ENCODE measurements at places on chromosomes 6 and 20.

DNA sequence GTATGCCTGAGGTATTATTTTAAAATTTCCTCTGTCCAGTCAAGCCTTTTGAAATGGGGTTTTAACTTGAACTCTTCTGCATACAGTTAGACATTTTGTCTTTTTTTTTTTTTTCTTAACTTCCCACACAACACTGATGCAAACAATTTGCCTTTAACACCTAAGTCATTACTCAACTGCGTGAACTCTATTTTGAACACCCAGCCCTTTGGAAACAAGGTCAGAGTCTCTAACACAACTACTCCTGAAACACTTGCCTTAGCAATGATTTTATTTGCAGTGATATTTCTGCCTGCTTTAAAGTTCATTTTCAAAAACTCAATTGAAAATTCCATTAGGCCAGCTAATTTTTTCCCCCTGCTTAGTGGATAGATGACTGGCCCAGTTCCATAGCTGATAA, 24.2 kb downstream of the GLYATL3 start:
- no peak for DNase-seq

GRCh38 chr6:111610548-111611172, 5.0 kb upstream of the TRAF3IP2 start:
- no peak for DNase-seq

GRCh38 chr6:110338820-110339470, 19.2 kb downstream of the METTL24 start:
- DNase-seq: no peak

- no peak for DNase-seq
Measured at GRCh38 chr6:11744753-11745152, 33.9 kb downstream of the ADTRP start.

DNA sequence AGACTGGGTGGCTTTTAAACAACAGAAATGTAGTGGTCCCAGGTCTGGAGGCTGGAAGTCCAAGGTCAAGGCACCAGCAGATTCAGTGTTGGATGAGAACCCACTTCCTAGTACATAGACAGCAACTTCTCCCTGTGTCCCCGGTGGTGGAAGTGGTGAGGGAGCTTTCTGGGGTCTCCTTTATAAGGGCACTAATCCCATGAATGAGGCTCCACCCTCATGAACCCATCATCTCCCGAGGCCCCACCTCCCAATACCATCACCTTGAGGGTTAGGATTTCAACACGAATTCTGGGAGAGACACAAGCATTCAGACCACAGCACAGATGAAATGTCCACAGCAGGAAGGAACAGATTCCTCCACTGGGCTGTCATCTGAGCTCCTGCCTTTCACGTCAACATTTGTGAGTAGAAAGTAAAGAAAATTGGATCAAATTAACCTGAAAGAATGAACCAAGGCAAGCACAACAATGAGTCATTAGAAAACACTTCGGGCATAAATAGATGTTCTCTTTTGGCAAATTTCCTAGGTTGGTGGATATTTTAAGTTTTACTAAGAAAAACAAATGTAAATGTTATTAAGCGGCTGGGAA, 130.7 kb downstream of the RNASET2 start:
- DNase-seq: no peak

- DNase-seq: no peak
Measured at GRCh38 chr6:125196613-125197012, 43.0 kb downstream of the TPD52L1 start.

- DNase-seq: no peak
Measured at GRCh38 chr20:20161611-20162010, 109.3 kb downstream of the CFAP61 start.

- no peak for DNase-seq
Measured at GRCh38 chr20:25081065-25081729, 744 bp downstream of the VSX1 start.

GRCh38 chr6:33297956-33298772, 578 bp downstream of the RGL2 start:
- peak; percentile 76 for DNase-seq

- DNase-seq: no peak
Measured at GRCh38 chr6:5334341-5334740, 73.0 kb downstream of the FARS2 start.

DNA sequence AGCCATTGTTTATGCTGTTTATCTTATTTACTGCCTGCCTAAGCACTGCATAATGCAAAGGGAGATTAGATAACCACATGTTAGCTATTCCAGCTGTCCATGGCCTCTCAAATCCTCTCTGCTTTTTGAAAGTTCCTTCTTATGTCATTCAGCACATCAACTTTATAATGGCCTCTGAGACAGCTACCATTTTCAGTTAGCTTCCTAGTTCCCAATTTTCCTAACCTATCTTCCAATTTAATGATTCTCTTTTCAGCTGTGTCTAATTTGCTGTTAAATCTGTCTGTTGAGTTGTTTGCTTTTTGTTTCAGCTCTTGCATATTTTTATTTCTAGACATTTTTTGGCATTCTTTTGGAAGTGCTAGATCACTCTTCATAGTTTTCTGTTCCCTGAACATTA, 173.4 kb upstream of the PLCB4 start:
- no peak for DNase-seq

- DNase-seq: no peak
Measured at GRCh38 chr6:32664827-32665362, 1.6 kb downstream of the HLA-DQB1 start.

GRCh38 chr20:19631410-19631809, 126.6 kb upstream of the RIN2 start:
- DNase-seq: no peak

DNA sequence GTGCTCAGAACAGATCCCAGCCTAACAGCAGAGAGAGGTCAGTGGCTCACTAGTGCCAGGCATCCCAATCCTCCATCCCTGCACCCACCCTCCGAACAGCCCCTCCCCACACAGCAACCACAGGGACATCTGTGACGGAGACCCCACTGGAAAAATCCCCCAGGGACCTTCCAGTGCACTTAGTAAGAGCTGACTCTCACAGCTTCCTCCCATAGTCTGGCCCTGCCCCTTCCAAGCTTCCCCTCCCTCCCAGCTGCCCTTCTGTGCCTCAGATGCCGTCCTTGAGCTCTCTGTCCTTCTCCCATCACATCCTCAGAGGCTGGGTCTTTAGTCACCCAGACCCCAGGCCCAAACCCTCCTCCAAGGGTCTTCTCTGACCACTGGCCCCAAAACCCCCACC, 9.7 kb upstream of the THBS2 start:
- DNase-seq: no peak

DNA sequence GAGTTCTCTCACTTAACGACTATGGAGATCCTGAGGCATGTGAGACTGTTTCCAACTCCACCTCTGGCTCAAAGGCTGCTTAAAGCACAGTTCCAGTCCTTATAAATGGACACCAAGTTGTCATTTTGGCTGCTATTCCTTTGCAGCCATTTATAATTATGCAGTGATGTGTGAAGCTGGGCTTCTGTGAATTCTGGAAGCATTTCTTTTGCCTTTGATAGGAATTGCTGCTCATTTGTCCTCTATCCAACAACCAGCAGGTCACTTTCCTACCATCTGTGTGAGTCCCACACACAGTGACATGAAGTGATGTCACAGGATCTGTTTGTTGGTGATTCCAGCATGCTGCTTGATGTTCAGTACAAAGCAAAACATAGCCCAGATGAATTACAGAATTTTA, 28.5 kb upstream of the EFHC1 start:
- no peak for DNase-seq

DNA sequence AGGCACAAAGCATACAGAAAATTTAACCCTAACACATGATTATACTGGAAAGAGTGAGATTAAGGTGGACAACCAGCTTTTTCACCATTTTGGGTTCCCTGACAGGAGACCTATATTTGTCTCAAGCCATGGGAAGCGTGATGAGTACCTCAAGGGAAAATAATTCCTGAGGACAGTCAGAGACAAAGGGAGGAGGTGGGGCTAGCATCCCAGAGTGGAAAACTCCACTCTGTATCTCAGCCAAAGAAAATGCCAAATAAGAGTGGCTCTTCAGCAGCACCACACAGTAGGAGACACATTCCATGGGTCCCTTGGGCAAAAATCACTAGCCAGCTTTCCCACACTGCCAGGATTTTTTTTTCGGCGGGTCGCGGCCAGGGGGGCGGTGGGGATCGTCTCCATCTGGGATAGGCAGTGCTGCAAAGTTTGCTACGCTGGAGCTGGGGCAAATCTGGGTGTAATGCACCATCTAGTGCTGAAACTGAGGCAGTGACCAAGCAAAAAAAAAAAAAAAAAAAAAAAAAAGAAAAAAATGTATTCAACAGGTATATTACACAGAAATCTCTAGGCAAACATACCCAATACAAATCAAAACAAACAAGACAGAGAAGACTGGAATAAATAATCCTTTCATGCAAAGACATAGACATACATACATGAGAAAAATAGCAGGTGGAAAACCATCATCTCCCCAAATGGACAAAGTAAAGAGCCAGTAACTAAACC, 77.3 kb upstream of the SLC35F1 start:
- no peak for DNase-seq

- no peak for DNase-seq
Measured at GRCh38 chr6:163113358-163113962, 301.1 kb upstream of the QKI start.

DNA sequence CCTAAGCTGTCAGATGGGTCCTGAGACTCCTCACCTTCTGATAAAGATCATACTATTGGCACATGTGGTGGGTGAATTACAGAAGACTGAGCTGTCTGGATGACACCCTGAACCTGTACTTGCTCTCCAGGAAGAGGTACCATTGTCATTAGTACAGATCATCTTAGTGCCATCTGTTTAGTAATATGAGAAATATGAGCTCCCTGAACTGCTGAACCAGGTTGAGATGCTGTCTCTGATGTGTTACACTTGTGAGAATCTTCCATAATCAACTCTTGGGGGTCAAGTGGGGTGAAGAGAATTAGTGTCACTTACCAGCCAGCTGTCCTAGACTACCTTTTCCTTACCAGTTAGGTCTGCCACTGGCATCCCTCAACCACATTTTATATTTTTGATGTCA, 531.0 kb downstream of the EPHA7 start:
- DNase-seq: no peak

- no peak for DNase-seq
Measured at GRCh38 chr6:109824105-109824504, 133.0 kb downstream of the FIG4 start.

DNA sequence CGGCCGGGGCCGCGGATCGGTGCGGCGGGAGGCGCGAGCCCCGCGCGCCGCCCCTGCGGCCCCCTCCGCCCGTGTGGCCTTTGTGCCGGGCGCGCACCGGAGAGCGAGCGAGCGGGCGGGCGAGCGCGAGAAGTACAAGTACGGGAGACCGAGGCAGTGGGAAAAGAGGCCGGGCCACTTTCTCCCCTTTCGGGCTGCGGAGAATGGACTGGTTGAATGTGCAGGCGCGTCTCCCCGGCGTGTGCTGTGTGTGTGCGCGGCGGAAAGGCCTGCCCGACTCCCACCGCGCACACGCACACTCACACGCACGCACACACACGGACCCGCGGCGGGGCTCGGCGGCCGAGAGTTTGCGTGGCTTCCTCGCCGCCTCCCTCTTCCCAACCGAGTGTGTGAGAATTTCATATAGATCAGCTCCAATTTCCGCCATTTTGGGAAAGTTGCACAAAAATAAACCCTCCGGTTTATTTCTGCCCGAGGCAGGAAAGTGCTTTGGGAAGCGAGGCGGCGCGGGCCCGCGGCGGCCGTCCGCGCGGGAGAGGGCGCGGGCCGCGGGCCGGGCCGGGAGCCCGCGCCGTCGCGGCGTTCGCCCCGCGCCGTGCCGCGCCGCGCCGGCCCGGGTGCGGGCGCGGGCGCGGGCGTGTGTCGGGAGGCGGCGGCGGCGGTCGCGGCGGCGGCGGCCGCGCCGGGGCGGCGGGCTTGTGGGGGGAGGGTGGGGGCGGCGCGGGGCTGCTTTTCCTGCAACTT, 1.1 kb downstream of the L3MBTL3 start:
- no peak for DNase-seq

- no peak for DNase-seq
Measured at GRCh38 chr6:11208267-11208666, 24.2 kb downstream of the NEDD9 start.

- DNase-seq: no peak
Measured at GRCh38 chr20:33731693-33732165, at the start of gene ZNF341. ZNF341 (plus strand) TSS chr20:33731996; CDS start chr20:33732022, 26 bp downstream.

DNA sequence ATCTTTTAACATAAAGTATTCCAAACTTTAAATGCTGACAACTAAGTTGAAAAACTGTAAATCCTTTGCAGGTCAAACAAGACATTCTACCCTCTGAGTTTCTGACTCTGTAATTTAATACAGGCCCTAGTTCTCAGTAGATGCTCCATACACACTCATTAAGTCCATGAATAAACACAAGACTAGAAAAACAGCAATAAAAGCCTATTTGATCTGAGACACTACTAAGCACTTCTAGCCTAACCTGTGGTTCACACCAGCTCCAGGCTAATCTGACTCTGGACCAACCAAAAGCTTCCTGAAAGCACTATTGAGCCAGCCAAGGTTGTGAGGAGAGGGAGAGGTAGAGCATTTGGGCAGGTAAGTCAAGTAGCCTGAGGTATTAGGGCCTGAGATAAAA, 103.9 kb downstream of the EPM2A start:
- no peak for DNase-seq

DNA sequence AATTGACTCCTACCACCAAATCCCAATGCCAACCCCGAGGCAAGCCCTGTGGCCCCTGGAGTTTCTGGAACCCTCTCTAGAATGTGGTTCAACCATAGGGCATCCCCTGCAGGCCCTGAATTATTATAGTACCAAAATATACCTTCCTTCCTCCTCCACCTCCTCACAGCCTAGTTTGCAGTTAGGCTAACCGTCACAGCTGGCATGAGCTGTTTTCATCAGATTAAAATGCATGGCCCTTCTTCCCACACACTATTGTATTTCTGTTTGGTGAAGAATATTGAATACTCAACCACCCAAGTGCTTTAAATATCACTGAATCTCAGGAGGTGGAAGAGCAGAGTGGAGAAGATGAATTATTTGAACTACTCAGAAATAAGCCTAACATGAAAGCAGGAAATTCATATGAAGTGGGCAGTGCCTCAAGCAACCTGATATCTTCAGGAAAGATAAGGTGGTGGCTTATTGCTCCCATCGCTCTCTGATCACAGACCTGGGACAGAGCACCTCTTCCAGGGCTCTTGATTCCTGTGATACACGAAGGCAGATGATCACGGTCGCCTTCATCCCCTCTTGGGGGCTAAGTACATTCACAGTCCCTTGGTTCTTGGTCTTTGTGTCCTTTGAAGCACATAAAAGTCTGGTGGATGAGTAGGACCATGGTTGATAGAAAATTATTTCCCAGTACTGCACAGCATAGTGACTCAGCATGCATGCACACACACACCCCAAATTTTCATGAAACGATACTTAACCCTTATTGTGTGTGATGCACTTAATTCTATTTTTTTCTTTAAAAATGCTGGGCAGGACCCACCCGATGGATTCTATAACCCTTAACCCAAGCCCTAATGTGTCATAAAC, 90.9 kb downstream of the PSMG4 start:
- no peak for DNase-seq

- DNase-seq: no peak
Measured at GRCh38 chr20:37200376-37200775, 21.0 kb upstream of the MROH8 start.

- DNase-seq: no peak
Measured at GRCh38 chr6:67775333-67775732, 859.7 kb upstream of the ADGRB3 start.

- no peak for DNase-seq
Measured at GRCh38 chr6:130647246-130647645, 180.0 kb upstream of the SMLR1 start.

Measured in epithelial cell of prostate (primary cell).